Naive thymus-derived CD8-positive, alpha-beta T cell (primary cell): ENCODE measurements at places on chromosomes 2 and 18. TPM values are rescaled to one million over a fixed set of nuclear protein-coding genes. Genes with fewer than 3 reads are reported as not detected.

- DNase-seq, result no peak
- H3K36me3 ChIP-seq, result no peaks in the 10 kb centered on the region
- H3K27ac ChIP-seq, result no peak overlapping the region
Observed at GRCh38 chr18:57589161-57589560, 2.7 kb upstream of the FECH start.

- H3K4me3 ChIP-seq, result no peak overlapping the region
- no peaks in the 10 kb centered on the region for H3K4me1 ChIP-seq
- H3K27ac ChIP-seq, result no peak overlapping the region
- DNase-seq, result no peak
- H3K27me3 ChIP-seq, result no peaks in the 10 kb centered on the region
Observed at GRCh38 chr2:19099181-19099580, 259.2 kb downstream of the OSR1 start.

DNA sequence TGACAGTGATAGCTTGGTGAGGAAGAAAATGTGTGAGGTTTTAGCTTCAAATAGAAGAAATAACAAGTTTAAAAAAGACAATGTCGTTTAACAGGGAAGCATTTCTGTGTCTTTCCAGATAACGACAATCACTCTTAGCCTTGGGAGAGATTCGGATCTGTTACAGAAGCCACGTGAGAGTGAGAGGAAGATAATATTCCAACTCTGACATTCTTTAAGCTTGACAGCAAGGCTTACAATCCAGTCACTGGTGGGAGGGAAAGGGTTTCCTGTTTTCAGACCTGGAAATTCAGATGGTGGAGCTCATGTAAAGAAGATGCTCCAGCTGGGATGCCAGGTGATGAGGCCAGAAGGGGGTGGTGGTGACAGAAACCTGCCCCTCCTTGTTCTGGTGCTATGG, 30.8 kb downstream of the FBXO48 start:
- H3K4me1 ChIP-seq, result peaks cover 4% of the 10 kb centered on the region
- no peaks in the 10 kb centered on the region for H3K27me3 ChIP-seq
- H3K27ac ChIP-seq, result peak overlapping the region; percentile 10
- DNase-seq, result no peak
- no peaks in the 10 kb centered on the region for H3K36me3 ChIP-seq

GRCh38 chr18:78494204-78495085, 485.2 kb upstream of the SALL3 start:
- no peaks in the 10 kb centered on the region for H3K4me1 ChIP-seq
- H3K27ac ChIP-seq, result no peak overlapping the region
- DNase-seq, result no peak
- H3K4me3 ChIP-seq, result no peak overlapping the region
- no peaks in the 10 kb centered on the region for H3K36me3 ChIP-seq

- H3K4me3 ChIP-seq, result peak overlapping the region; percentile 78
- peak; percentile 39 for DNase-seq
- peaks cover 27% of the 10 kb centered on the region for H3K4me1 ChIP-seq
- peak overlapping the region; percentile 93 for H3K27ac ChIP-seq
Observed at GRCh38 chr18:5309888-5310470, 14.5 kb upstream of the ZBTB14 start.

DNA sequence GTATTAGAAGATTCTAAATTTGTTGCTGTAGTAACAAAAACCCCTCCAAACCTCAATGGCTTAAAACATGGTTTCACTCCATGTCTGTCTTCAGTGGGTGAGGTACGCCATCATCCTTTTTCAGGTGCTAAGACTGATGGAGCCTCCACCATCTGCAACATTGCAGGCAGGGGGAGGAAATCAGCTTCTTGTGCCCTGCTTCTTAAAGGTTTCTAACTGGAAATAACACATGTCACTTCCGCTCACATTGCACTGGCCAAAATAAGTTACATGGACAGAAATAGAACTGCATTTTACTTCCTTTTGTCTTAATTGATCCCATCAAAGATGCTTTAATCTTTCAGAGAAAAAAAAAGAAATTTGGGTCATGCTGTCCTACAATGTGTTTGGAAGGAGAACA, 94.1 kb downstream of the GALNT3 start:
- DNase-seq, result no peak
- no peaks in the 10 kb centered on the region for H3K36me3 ChIP-seq
- H3K27me3 ChIP-seq, result peaks cover 2% of the 10 kb centered on the region
- no peak overlapping the region for H3K27ac ChIP-seq
- no peaks in the 10 kb centered on the region for H3K4me1 ChIP-seq

GRCh38 chr2:154709215-154709614, 10.7 kb downstream of the KCNJ3 start:
- H3K4me1 ChIP-seq, result no peaks in the 10 kb centered on the region
- H3K36me3 ChIP-seq, result no peaks in the 10 kb centered on the region
- H3K27ac ChIP-seq, result no peak overlapping the region

GRCh38 chr2:207352978-207353671, 176.6 kb upstream of the CREB1 start:
- H3K4me3 ChIP-seq, result no peak overlapping the region
- peaks cover 8% of the 10 kb centered on the region for H3K4me1 ChIP-seq
- H3K27me3 ChIP-seq, result no peaks in the 10 kb centered on the region
- no peaks in the 10 kb centered on the region for H3K36me3 ChIP-seq
- DNase-seq, result peak; percentile 40
- no peak overlapping the region for H3K27ac ChIP-seq

GRCh38 chr2:33530690-33531548, 54.5 kb downstream of the RASGRP3 start:
- H3K27ac ChIP-seq, result no peak overlapping the region
- peaks cover 10% of the 10 kb centered on the region for H3K36me3 ChIP-seq
- H3K4me1 ChIP-seq, result peaks cover 52% of the 10 kb centered on the region
- H3K4me3 ChIP-seq, result no peak overlapping the region
- H3K27me3 ChIP-seq, result no peaks in the 10 kb centered on the region
- no peak for DNase-seq

- H3K4me3 ChIP-seq, result no peak overlapping the region
- DNase-seq, result no peak
- H3K27me3 ChIP-seq, result no peaks in the 10 kb centered on the region
- H3K36me3 ChIP-seq, result peaks cover 32% of the 10 kb centered on the region
Observed at GRCh38 chr2:97928591-97928990, 67.2 kb downstream of the TMEM131 start.

DNA sequence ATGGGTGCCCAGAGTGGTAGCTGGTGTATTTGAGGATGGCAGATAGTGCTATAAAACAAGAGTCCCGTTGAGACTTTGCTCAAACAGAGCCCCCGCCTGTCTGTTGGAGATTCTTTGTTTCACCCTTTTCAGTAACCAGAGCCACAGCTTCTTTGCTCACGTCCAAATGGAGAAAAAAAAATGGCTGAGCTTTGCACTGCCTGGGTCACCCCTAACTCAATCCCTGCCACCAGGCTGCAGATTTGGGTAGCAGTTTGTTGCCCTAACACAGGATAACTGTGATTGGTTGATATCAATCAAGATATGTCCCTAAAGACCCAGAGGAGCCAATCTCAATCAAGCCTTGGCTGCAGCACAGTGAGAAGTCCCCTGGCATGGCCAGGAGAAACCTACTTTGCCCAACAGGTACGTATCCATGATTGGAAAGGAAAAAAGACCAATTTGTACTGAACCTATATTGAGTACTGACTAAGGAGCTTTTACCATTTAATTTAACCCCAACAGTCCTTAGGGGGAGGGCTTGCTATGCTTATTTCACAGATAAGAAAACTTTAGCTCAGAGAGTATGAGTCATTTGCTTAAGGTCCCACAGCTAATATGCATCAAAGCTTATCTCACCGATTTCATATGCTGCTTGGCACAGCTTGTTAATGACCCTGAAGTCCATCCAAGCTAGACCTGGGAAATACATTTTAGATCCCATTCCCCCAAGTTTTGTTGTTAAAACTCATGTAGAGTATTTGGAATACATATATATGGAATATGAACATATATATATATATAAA, 72.0 kb upstream of the SH3BP4 start:
- no peak for DNase-seq
- H3K27ac ChIP-seq, result no peak overlapping the region
- peaks cover 9% of the 10 kb centered on the region for H3K4me1 ChIP-seq
- H3K27me3 ChIP-seq, result peaks cover 7% of the 10 kb centered on the region

GRCh38 chr2:235025800-235026536, 74.2 kb downstream of the SH3BP4 start:
- H3K36me3 ChIP-seq, result no peaks in the 10 kb centered on the region
- no peak overlapping the region for H3K27ac ChIP-seq

GRCh38 chr2:100269889-100270288, 52.4 kb downstream of the LONRF2 start:
- H3K4me1 ChIP-seq, result peaks cover 5% of the 10 kb centered on the region
- no peak for DNase-seq
- no peaks in the 10 kb centered on the region for H3K27me3 ChIP-seq
- H3K4me3 ChIP-seq, result no peak overlapping the region

DNA sequence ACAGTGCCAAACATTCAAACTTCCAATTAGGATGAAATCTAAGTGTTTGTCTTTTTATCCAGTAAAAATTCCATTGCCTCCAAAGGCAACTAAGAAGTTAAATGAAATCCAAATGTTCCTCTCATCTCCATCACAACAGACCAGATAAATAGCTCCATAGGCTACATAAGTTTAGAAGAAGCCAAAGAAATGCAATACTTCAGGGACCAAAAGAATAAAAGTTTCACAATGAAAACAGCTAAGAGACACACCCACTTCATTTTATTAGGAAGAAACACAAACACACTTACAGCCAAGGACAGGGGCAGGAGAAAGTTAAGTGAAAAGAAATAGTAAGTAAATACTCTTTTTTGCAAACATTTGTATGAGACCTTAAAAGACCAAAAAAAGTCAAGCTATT, 88.5 kb upstream of the CCDC150 start:
- no peak overlapping the region for H3K27ac ChIP-seq
- no peaks in the 10 kb centered on the region for H3K36me3 ChIP-seq
- no peak for DNase-seq
- no peak overlapping the region for H3K4me3 ChIP-seq
- H3K27me3 ChIP-seq, result peaks cover 3% of the 10 kb centered on the region

- peaks cover 21% of the 10 kb centered on the region for H3K36me3 ChIP-seq
- DNase-seq, result no peak
- no peaks in the 10 kb centered on the region for H3K27me3 ChIP-seq
- no peak overlapping the region for H3K27ac ChIP-seq
Observed at GRCh38 chr2:165905854-165906253, 47.7 kb downstream of the TTC21B start.

DNA sequence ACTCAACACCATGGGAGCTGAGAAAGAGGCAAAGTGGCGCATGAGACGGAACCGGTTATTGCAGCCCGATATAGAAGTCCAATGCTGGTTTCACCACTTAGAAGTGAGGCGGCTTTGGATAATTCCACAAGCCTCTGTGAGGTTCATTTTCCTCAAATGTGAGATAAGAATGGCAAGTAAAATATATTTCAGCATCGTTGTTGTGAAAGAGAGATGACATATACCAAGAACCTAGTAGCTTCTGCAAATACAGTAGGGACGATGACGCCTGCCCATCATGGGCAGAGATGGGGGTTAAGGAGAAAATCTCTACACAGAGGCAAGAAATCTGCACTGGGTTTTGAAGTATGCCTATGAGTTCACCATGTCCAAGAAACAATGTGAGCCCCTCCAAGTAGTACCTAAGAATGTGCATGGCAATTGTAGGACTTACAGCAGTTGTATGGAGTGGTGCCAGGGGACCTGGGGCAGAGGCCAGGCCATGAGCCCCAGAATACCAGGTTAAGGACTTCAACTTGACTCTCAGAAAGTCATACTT, 352.0 kb downstream of the RNF144A start:
- no peaks in the 10 kb centered on the region for H3K36me3 ChIP-seq
- DNase-seq, result no peak
- no peak overlapping the region for H3K27ac ChIP-seq
- H3K4me3 ChIP-seq, result no peak overlapping the region
- no peaks in the 10 kb centered on the region for H3K4me1 ChIP-seq

GRCh38 chr2:71074893-71075395, 6.5 kb downstream of the NAGK start:
- H3K27me3 ChIP-seq, result no peaks in the 10 kb centered on the region
- H3K4me3 ChIP-seq, result no peak overlapping the region
- DNase-seq, result no peak
- no peaks in the 10 kb centered on the region for H3K36me3 ChIP-seq

GRCh38 chr2:130371723-130372054, 15.8 kb downstream of the PTPN18 start:
- H3K36me3 ChIP-seq, result no peaks in the 10 kb centered on the region
- H3K27me3 ChIP-seq, result no peaks in the 10 kb centered on the region
- peak overlapping the region; percentile 88 for H3K4me3 ChIP-seq
- peak overlapping the region; percentile 95 for H3K27ac ChIP-seq
- peaks cover 62% of the 10 kb centered on the region for H3K4me1 ChIP-seq

DNA sequence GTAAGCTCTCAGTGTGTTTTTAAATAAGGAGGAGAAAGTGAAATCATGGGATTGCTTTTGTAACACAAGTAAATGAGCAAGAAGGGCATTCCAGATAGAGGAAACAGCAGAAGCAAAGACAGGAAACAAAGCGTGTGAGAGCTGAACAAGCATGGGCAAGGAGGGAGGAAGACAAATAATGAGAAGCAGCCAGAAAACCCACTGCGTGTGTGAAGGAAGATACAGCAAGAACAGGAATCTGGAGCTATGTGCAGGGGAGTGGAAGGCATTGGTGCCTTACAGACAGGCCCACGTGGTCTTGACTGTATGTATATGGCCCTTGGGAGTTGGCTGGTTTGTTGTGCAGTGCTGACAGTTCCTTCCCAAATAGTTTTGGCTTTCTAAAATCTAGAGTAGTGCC, 88.6 kb downstream of the AAK1 start:
- H3K27me3 ChIP-seq, result no peaks in the 10 kb centered on the region
- H3K36me3 ChIP-seq, result peaks cover 61% of the 10 kb centered on the region
- peak overlapping the region; percentile 53 for H3K4me3 ChIP-seq
- peaks cover 32% of the 10 kb centered on the region for H3K4me1 ChIP-seq

DNA sequence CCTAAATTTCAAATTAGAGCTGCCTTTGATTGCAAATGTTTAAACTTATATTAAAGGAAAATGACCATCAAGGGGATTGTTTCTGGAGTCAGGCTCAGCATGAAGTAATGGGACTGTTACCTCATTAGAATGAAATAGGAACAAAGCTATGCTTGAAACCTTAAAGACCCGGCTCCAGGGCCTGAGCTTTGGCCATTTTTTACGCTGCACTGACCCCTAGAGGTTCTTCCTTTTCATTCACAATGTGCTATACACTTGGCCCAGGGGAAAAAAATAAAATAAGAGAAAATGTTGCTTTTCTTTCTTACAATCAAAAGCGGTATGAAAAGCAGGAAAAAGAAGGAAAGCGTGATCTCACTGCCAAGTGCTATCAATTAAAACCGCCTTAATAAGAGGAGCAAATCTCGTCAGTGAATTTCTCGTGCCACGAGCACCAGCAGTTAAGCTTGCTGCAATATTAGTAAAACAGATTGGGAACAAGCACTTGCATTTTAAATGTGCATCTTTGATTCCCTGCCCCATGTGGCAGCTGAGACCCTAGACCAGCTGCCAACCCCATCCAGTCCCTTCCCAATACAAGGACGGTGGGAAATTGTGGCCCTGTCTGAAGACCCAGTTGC, 96.6 kb downstream of the MBD2 start:
- H3K36me3 ChIP-seq, result no peaks in the 10 kb centered on the region
- H3K4me3 ChIP-seq, result no peak overlapping the region
- no peaks in the 10 kb centered on the region for H3K4me1 ChIP-seq
- no peaks in the 10 kb centered on the region for H3K27me3 ChIP-seq
- DNase-seq, result no peak

Gene C2orf15
- 3.9 TPM for total RNA-seq

Gene TXNDC2
- total RNA-seq, result not detected

Gene GALM
- 7.5 TPM for total RNA-seq

Gene NPHP1
- 1.3 TPM for total RNA-seq

Gene MEMO1
- 35.1 TPM for total RNA-seq

Gene SYT4
- not detected for total RNA-seq
